ENCODE measurements at places on chromosomes 5 and 9. TPM values are rescaled to one million over a fixed set of nuclear protein-coding genes. Genes with fewer than 3 reads are reported as not detected.

MLANA gene
- total RNA-seq: not detected

ADRA1B gene
- total RNA-seq: not detected

ANKDD1B gene
- not detected for total RNA-seq

KIF27 gene
- 3.8 TPM for total RNA-seq

SEMA5A gene
- 0.25 TPM for total RNA-seq

DRD1 gene
- not detected for total RNA-seq

PCDHA1 gene
- not detected for total RNA-seq

PCDHB5 gene
- not detected for total RNA-seq

IFNA13 gene
- total RNA-seq: not detected

DNA sequence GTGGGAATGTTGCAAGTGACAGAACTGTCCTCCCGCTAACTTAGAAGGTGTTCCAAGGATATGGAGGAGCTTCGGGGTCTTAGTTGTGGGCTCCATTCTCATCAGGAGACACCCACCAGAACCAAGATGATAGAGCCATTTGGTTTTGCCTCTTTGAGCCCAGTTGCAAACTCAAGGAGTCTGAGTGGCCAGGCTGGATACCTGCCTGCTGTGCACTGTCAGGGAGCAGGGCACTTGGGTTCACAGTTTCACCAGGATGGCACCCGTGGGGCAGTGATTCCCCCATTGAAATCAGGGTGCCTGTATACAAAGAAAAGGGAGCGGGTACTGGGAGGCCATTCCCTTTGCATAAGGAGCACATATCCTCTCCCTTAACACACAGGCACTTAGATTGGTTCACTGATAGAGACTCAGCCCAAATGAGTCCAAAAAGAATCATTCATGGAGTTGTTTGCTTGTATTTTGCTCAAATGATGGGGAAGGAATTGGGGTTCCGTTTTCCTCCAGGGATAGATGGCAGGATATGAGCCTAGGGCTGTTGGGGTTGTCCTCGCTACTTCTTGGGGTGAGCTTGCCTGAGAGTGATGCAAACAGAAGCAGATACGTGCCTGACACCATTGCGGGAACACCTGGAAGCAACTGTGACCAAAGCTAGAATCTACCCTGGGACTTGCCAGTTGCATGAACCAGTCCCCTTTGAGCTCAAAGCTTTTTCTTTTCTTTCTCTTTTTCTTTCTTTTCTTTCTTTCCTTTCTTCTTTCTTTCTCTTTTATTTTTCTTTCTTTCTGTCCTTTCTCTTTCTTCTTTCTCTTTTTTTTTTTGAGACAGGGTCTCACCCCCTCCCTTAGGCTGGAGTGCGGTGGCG is 1.3 kb upstream of the PRR7 start:
- DNase-seq: no peak

GRCh38 chr5:80959138-80959537 is 1.0 kb upstream of the RASGRF2 start:
- DNase-seq: no peak

GRCh38 chr5:53557386-53557785 is 3.1 kb upstream of the NDUFS4 start:
- DNase-seq: no peak

- no peak for DNase-seq
Observed at GRCh38 chr5:77900691-77901090, 124.6 kb upstream of the TBCA start.

GRCh38 chr9:111484572-111484894 is 350 bp upstream of the ECPAS start:
- DNase-seq: no peak

DNA sequence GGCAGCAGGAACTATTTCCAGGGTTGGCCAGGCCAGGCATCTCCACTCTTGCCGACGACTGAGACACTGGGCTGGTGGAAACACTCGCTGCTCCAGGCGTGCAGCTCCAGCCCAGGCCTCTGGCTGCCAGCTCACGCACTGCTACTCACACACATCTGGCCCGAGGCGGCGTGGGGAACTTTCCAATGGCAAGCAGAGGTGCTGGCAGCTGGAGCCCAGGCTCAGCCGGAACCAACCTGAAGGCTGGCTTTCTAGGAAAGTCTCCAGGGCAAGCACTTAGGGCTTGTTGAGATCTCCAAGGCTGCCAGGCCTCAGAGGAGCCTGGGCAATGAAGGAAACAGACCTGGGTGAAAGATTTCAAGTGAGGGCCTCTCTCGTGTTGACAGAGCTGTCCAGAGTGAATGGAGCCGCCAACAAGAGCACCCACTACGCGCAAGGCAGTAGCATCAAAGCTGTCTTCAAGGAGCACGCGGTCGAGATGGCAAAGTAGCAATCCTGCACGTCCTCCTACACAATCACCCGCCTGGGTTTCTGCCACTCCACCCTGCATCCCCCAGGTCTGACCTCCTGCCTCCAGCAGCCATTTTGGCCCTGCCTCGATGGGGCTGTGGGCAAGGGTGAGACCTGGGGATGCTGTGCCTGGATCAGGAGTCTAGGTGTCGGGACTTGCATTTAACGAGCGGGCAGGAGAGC is 14.4 kb downstream of the SH3PXD2B start:
- DNase-seq: no peak

DNA sequence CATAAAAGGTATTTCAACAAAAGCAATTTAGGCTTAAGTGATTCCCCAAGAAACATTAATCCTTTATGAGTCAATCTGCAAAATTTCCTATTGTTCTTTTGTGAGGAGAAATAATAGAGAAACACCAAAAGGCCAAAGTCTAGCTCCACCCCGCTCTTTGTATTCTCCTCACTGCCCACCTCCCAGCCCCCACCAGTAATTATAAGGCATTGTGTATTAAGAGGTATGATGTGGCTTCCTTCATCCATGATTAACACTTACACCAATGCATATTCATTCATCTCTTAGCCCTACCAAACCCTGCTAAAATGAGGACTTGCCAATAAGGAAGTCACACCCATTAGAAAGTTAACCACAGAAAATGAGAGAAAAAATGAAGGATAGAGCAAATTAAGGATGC is 105.3 kb upstream of the SPATA31D4 start:
- DNase-seq: no peak
